ENCODE measurements at places on chromosomes 1 and 21.

DNA sequence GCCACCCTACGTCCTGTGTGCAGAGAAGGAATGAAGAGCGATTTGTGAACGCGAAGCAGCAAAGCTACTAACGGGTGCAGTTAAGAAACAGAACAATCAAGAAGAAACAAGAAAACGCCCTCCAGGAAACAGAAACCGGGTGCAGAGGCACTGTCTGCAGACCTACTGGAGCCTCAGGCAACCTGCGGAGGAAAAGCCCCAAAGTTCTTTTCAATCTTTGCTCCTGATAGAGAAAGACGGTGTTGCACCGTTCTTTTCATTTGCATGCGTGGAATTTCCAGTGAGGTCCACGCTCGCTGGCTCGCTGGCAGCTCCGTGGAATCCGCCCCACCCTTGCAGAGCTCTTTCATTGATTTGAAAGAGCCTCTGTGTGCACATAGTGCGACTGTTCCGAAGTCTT is 37.0 kb upstream of the PDE9A start:
- DNase-seq = peak; percentile 44
- no peak overlapping the region for H3K27ac ChIP-seq
- H3K27me3 ChIP-seq = no peaks in the 10 kb centered on the region

- DNase-seq = peak; percentile 11
- no peak overlapping the region for H3K27ac ChIP-seq
- no peak overlapping the region for H3K4me3 ChIP-seq
- no peaks in the 10 kb centered on the region for H3K36me3 ChIP-seq
- no peaks in the 10 kb centered on the region for H3K4me1 ChIP-seq
Measured at GRCh38 chr1:90133133-90133532, 138.2 kb downstream of the ZNF326 start.

DNA sequence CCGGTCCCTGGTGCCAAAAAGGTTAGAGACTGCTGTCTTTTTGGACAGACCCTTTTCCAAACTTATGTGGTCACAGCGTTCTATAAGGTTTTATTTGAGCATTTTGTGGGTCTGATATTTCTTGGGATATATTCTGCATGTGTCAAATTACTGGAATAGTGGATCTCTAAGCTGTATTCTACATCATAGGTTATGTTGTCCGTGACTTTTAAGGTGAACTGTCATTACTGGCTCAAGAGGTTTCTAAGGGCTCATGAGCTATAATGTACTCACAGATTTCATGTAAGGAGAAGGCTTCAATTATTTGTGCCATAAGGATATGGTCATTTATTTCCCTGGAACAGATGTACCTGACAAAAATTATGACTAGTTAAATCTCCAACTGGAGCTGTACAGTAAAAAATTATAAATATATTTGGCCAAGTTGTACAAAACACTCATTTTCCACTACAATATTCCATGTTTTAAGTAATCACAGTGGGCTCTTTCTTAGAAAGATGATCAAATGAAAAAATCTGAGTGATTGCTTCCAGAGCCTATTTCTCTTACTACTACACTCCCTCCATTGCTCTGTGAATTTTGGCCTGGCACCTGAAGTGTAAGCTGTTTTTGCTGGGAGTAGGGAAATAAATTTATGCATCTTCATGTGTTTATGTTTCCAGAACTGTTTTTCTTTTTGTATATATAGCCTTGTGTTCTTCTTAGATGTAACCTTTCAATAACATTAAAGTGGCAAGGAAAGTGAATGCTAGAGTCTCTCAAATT is 538.1 kb upstream of the ZRANB2 start:
- H3K4me1 ChIP-seq = no peaks in the 10 kb centered on the region
- H3K27me3 ChIP-seq = no peaks in the 10 kb centered on the region
- no peaks in the 10 kb centered on the region for H3K36me3 ChIP-seq
- H3K27ac ChIP-seq = no peak overlapping the region

DNA sequence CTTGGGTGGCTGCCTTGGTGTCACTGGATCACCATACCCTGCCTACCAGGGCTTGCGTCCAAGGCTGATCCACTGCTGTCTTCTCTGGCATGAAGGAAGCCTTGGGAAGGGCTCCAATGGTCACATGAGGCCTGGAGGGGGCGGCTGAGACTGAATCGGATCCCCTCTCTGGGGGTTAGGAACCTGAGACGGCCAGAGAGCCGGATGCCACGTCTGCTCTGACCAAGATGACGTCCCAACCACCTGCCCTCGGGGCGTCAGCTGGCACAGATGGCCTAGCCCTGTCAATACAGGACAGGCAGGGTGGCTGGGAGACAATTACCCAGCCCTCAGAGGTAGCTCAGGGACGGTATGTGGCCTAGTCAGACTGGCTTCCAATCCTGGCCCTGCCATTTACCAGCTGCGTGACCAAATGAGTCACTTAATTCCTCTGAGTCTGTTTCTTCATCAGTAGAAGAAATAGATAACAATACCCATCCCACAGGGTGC is 5.4 kb downstream of the TRIM62 start:
- H3K36me3 ChIP-seq = peaks cover 2% of the 10 kb centered on the region
- no peak for DNase-seq
- H3K27me3 ChIP-seq = no peaks in the 10 kb centered on the region
- no peak overlapping the region for H3K4me3 ChIP-seq
- no peaks in the 10 kb centered on the region for H3K4me1 ChIP-seq
- no peak overlapping the region for H3K27ac ChIP-seq

GRCh38 chr1:34876406-34876805 is 16.9 kb upstream of the SMIM12 start:
- DNase-seq = no peak
- H3K4me3 ChIP-seq = no peak overlapping the region
- peaks cover 3% of the 10 kb centered on the region for H3K27me3 ChIP-seq

- no peak for DNase-seq
- no peaks in the 10 kb centered on the region for H3K27me3 ChIP-seq
- no peak overlapping the region for H3K27ac ChIP-seq
- no peaks in the 10 kb centered on the region for H3K36me3 ChIP-seq
Measured at GRCh38 chr1:43885279-43885801, 48.3 kb upstream of the ARTN start.

- no peak for DNase-seq
- no peaks in the 10 kb centered on the region for H3K27me3 ChIP-seq
- no peaks in the 10 kb centered on the region for H3K36me3 ChIP-seq
- no peaks in the 10 kb centered on the region for H3K4me1 ChIP-seq
- no peak overlapping the region for H3K27ac ChIP-seq
Measured at GRCh38 chr1:8926707-8927694, 18.7 kb upstream of the CA6 start.

DNA sequence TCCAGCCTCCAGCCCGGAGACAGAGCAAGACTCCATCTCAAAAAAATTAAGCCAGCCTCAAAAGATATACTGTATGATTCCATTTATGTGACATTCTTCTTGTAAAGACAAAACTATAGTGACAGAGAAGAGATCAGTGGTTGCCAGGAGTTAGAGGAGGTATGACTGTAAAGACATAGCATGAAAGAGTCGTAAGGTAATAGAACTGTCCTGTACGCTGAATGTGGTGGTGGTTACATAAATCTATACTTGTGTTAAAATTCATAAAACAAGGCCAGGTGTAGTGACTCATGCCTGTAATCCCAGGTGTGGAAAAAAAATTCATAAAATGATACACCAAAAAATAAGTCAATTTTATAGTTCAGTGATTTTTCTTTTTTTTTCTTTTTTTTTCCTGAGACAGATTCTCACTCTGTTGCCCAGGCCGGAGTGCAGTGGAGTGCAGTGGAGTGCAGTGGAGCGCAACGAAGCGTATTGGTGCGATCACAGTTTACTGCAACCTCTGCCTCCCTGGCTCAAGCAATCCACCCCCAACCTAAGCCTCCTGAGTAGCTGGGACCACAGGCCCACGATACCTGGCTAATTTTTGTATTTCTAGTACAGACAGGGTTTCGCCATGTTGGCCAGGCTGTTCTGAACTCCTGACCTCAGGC is 84.9 kb upstream of the CXADR start:
- H3K36me3 ChIP-seq = no peaks in the 10 kb centered on the region
- H3K27me3 ChIP-seq = no peaks in the 10 kb centered on the region
- no peaks in the 10 kb centered on the region for H3K4me1 ChIP-seq
- H3K4me3 ChIP-seq = no peak overlapping the region
- no peak for DNase-seq

DNA sequence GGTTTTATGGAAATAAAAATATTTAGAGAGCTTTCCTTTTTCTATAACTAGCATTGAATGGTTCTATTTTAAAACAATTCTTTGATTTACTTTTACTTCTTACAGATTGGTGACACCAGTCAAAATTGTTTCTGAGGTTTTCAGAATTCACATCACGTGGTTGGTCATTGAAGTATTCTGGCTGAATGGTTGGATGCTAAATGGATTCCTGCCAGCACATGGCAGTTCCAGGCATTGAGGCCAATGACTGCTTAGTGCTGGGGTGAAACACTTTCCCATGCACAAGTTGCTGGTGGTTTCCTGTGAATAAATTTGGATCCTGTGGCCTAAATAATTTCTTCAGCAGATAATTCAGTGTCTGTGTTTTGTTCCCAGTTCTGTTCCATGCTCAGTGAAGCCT is 20.6 kb downstream of the NCAM2 start:
- DNase-seq = no peak
- no peaks in the 10 kb centered on the region for H3K4me1 ChIP-seq
- H3K4me3 ChIP-seq = no peak overlapping the region
- no peaks in the 10 kb centered on the region for H3K27me3 ChIP-seq

DNA sequence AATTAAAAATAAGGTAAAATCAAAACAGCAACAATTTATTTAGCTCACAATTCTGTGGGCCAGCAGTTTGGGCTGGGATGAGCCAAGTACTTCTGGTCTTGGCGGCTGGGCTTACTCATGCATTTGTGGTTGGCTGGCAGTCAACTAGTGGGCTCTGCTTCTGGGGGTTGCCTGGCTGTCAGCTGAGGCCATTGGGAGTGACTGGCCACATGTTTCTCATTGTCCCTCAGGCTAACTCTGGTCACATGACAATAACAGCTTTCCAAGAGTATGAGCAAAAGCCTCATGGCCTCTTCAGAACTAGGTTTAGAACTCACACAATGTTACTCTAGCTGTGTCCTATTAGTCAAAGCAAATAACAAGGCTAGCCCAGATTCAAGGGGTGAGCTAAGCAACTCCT is 15.6 kb upstream of the CHIA start:
- H3K4me3 ChIP-seq = no peak overlapping the region
- DNase-seq = no peak
- no peak overlapping the region for H3K27ac ChIP-seq
- H3K4me1 ChIP-seq = peaks cover 4% of the 10 kb centered on the region
- no peaks in the 10 kb centered on the region for H3K36me3 ChIP-seq

- H3K27ac ChIP-seq = no peak overlapping the region
- H3K27me3 ChIP-seq = no peaks in the 10 kb centered on the region
- no peak overlapping the region for H3K4me3 ChIP-seq
- H3K4me1 ChIP-seq = no peaks in the 10 kb centered on the region
- H3K36me3 ChIP-seq = no peaks in the 10 kb centered on the region
- no peak for DNase-seq
Measured at GRCh38 chr21:42695697-42696380, 42.4 kb downstream of the PDE9A start.

DNA sequence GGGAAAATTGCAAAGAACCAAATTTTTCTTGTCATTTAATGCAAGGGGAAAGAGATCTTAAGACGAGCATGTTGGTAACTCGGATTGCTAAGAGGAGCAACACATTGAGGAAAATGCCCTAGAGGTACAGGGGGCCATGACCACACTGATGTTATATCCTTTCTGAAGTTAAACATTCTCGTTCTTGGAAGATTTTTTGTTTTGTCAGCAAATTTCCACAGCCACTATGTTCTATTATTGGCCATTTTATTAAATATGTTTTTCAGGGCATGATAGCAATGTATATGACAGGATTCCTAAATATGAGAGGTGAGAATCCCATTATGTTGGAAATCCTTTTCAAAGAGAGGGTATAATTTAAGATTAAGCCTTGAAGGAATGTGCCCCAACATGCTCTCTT is 627.2 kb upstream of the PKN2 start:
- H3K4me3 ChIP-seq = no peak overlapping the region
- H3K27me3 ChIP-seq = no peaks in the 10 kb centered on the region
- no peak overlapping the region for H3K27ac ChIP-seq
- H3K36me3 ChIP-seq = no peaks in the 10 kb centered on the region

GRCh38 chr1:213070406-213070805 is 19.4 kb downstream of the RPS6KC1 start:
- peak; percentile 6 for DNase-seq
- no peaks in the 10 kb centered on the region for H3K4me1 ChIP-seq
- H3K27me3 ChIP-seq = no peaks in the 10 kb centered on the region
- no peak overlapping the region for H3K27ac ChIP-seq

- H3K27me3 ChIP-seq = no peaks in the 10 kb centered on the region
- no peak for DNase-seq
- H3K4me3 ChIP-seq = peak overlapping the region; percentile 68
- H3K27ac ChIP-seq = no peak overlapping the region
Measured at GRCh38 chr21:32392299-32392879, 423 bp downstream of the URB1 start.

- H3K4me3 ChIP-seq = no peak overlapping the region
- H3K27me3 ChIP-seq = no peaks in the 10 kb centered on the region
- H3K4me1 ChIP-seq = no peaks in the 10 kb centered on the region
- DNase-seq = no peak
Measured at GRCh38 chr1:114379987-114380386, 131.0 kb downstream of the TRIM33 start.

DNA sequence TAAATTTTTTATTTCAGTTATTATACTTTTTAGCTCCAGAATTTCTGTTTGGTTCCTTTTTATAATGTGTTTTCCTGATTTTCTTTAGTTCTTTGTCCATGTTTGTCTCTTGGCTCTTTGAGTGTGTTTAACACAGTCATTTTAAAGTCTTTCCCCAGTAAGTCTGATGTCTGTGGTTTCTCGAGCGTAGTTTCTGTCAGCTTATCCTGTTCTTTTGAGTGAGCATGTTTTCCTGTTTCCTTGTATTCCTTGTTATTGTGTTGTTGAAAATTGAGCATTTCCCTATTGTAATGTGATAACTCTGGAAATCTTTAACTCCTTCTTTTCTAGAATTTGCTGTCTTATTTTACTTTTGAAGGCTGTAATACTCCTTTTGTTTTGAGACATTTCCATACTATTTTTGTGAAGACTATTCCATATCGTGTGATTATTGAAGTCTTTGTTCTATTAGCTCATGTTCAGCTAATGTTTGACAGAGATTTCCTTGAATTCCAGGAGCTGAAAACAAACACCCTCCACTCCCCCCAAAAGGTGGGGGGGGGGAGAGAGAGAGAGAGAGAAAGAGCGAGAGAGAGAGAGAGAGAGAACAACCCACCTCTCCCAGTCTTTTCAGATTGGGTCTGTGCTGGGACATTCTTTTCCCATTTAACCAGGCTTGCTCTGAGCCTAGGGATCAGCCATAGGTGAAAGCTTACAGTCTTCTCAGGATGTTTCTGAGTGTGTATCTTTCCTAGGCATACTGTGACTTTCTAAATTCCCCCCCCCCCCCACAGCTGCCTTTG is 38.3 kb downstream of the SDCCAG8 start:
- H3K27me3 ChIP-seq = no peaks in the 10 kb centered on the region
- no peak overlapping the region for H3K4me3 ChIP-seq
- no peak overlapping the region for H3K27ac ChIP-seq
- H3K4me1 ChIP-seq = no peaks in the 10 kb centered on the region

- no peaks in the 10 kb centered on the region for H3K27me3 ChIP-seq
- no peak overlapping the region for H3K4me3 ChIP-seq
- H3K4me1 ChIP-seq = no peaks in the 10 kb centered on the region
- H3K27ac ChIP-seq = no peak overlapping the region
Measured at GRCh38 chr1:69305621-69306020, 262.1 kb upstream of the LRRC7 start.

- H3K4me3 ChIP-seq = no peak overlapping the region
- no peaks in the 10 kb centered on the region for H3K36me3 ChIP-seq
- H3K27ac ChIP-seq = no peak overlapping the region
Measured at GRCh38 chr1:65992831-65993271, 200.2 kb downstream of the PDE4B start.
